ENCODE measurements at places on chromosomes 6 and 20.

GRCh38 chr6:16196984-16197546, 41.3 kb upstream of the GMPR start:
- DNase-seq, result no peak

GRCh38 chr6:165086814-165087213, 222.6 kb downstream of the C6orf118 start:
- no peak for DNase-seq

DNA sequence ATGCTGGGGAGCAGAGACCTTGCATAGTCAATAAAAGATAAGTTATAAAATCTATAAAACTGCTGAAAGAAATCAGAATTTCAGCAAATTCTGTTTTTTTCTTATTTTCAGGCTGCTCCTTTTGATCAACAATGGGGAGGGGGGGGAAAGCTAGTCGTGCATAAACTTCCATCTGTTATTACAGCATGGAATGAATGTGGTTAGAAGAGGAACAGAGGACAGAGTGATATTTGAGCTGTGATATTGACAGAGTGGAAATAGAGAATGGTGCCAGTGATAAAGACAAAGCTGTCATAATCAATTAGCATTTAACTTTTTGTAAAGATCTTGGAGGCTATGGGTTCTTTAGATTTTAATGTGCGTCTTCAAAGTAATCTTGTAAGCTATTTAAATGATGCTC, 43.4 kb upstream of the QKI start:
- no peak for DNase-seq

- DNase-seq, result no peak
Observed at GRCh38 chr6:71419217-71420094, 130.8 kb downstream of the OGFRL1 start.

DNA sequence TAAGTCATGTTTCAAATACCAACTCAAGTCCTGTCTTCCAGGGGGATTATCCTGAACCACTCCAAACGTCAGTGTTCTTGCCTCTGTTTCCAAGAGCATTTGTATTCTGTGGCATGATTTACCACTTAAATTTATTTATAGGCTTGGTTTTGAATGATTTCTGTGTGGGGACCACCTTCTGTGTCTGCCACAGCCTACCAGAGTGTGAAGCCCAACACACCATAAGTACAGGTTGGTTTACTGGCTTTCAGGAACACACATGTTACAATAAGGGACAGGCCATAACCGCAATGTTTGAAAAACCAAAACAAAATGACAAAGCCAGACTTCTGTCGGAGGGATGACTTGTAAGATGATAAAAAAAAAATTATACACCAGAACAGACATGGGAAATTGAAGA, 56.5 kb upstream of the MAP3K7 start:
- no peak for DNase-seq
